Activated naive CD4-positive, alpha-beta T cell treated with anti-CD3 and anti-CD28 coated beads, Interleukin-2, amount 50 U/mL, for 72 hours (primary cell): ENCODE measurements at places on chromosomes 1 and 21.
A peak's percentile ranks its signal among the peaks of the same experiment; 100 is the strongest.

- no peak for DNase-seq
Observed at GRCh38 chr1:64195081-64195395, 8.4 kb upstream of the UBE2U start.

GRCh38 chr1:23481026-23481597 lies 2.9 kb downstream of the ASAP3 start:
- no peak for DNase-seq

DNA sequence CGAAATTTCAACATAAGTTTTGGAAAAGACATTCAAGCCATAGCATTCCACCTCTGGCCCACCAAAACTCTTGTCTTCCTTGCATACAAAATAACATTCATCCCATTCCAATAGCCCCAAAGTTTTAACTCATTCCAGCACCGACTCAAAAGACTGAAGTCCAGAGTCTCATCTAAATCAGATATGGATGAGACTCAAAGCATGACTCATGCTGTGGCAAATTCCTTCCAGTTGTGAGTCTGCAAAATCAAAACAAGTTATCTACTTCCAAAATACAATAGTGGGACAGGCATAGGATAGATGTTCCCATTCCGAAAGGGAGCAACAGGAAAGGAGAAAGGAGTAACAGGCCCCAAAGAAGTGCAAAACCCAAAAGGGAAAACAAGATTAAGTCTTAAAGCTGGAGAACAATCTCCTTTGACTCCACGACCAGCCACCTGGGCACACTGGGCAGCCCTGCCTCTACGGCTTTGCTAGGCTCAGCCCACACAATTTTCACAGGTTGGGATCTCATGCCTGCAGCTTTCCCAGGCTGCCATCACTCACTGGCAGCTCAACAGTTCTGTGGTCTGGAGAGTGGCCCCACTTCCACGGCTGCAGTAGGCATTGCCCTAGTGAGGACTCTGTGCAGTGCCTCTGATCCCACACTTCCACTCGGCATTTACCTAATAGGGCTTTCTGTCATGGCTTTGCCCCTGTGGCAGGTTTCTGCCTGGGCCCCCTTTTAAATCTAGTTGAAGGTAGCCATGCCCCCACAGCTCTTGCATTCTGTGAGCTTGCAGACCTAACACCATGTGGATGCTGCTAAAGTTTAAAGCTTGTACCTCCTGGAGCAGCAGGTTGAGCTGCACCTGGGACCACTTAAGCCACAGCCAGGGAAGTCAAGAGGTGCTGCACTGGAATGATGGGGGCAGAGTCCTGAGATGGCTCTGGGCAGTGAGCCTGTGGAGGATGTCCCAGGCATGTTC lies 51.0 kb downstream of the RUNX3 start:
- peak; percentile 30 for DNase-seq

DNA sequence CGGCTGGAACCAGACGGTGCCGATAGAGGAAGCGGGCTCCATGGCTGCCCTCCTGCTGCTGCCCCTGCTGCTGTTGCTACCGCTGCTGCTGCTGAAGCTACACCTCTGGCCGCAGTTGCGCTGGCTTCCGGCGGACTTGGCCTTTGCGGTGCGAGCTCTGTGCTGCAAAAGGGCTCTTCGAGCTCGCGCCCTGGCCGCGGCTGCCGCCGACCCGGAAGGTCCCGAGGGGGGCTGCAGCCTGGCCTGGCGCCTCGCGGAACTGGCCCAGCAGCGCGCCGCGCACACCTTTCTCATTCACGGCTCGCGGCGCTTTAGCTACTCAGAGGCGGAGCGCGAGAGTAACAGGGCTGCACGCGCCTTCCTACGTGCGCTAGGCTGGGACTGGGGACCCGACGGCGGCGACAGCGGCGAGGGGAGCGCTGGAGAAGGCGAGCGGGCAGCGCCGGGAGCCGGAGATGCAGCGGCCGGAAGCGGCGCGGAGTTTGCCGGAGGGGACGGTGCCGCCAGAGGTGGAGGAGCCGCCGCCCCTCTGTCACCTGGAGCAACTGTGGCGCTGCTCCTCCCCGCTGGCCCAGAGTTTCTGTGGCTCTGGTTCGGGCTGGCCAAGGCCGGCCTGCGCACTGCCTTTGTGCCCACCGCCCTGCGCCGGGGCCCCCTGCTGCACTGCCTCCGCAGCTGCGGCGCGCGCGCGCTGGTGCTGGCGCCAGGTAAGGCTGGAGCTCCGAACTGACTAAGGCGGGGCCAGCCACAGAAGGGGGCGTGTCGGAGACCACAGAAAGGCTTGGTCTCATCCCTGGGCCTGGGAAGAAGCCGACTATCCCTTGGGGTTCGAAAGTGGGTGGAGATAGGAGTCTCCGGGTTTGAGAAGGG lies 486 bp downstream of the SLC27A3 start:
- DNase-seq = peak; percentile 65

GRCh38 chr1:183693521-183693920 lies 40.4 kb upstream of the APOBEC4 start:
- no peak for DNase-seq

GRCh38 chr1:186303911-186304310 lies 71.1 kb downstream of the TPR start:
- no peak for DNase-seq

- DNase-seq = no peak
Observed at GRCh38 chr1:90850181-90850897, 133.2 kb upstream of the BARHL2 start.
